ENCODE measurements at places on chromosomes 6 and 20. TPM values are rescaled to one million over a fixed set of nuclear protein-coding genes. Genes with fewer than 3 reads are reported as not detected.

BHLHE23 gene
- not detected for polyA plus RNA-seq

PPP1R14C gene
- 32.2 TPM for polyA plus RNA-seq

DNA sequence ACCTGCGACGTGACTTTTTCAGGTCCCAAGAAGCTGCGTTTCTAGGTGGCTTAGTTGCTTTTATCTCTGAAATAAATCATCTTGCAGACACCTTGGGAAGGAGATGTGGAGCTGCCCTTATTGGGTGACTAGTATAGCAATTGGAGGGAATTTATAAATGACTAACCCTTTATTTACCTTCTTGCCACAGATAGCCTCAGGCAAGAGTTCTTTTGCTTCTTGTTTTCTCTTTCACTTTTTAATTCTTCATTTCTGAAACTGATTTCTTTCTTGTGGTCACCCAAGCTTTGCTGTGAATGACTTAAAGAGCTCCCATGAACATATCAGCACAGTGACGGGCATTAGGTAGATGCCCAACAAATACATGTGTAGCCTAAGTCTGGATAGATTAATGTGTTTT, 3.0 kb downstream of the ADGRF4 start:
- DNase-seq = peak; percentile 88

GRCh38 chr6:102902471-102902870, 1509.0 kb downstream of the GRIK2 start:
- DNase-seq = no peak

BNIP5 gene
- polyA plus RNA-seq = not detected

TOP1 gene
- 10.6 TPM for polyA plus RNA-seq

CLDN20 gene
- polyA plus RNA-seq = not detected

All from mammary epithelial cell (primary cell).